ENCODE measurements at places on chromosomes 5 and 9.

- DNase-seq: no peak
Measured at GRCh38 chr9:105890046-105890822, 195.9 kb downstream of the TMEM38B start.

DNA sequence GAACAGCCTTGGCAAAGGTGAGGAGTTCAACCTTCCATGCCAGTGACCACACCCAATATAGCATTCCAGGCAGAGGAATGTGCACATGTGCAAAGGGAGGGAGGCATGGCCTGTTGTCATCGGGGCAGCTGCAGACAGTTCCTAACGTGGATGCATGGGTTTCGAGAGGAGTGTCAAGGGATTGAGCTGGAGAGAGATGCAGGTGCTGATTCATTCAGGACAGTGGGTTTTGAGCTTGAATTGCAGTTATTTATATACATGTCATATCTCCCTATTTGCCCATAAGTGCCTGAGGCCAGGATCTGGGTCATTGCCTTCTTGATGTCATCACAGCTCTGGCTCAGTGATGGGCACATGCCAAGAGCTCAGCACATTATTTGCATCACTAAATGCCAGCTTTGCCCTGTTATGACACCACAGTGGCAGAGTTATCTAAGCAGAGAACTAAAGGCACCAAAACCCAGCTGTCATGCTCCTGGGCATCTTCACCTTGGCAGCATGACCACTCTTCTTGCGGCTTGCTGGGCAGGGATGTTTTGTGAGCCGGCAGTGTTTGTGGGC is 278.0 kb downstream of the NTRK2 start:
- DNase-seq: no peak

DNA sequence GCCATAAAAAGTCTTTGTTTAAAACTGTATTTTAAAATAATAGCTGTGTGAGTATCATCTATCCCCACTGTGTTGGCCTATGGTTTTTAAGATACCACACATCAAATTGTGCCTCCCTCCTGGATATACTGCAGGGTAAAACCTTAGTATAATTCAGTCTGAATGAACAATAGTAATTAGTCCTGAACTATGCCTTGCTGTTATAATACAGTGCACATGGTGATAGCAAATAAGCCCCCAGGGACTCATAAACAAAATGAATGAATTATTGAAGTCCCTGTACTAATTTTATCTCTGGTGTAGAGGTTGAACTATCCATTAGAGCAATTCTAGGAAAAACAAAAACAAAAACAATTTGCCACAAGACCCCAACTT is 142.7 kb upstream of the ADAMTSL1 start:
- DNase-seq: no peak

DNA sequence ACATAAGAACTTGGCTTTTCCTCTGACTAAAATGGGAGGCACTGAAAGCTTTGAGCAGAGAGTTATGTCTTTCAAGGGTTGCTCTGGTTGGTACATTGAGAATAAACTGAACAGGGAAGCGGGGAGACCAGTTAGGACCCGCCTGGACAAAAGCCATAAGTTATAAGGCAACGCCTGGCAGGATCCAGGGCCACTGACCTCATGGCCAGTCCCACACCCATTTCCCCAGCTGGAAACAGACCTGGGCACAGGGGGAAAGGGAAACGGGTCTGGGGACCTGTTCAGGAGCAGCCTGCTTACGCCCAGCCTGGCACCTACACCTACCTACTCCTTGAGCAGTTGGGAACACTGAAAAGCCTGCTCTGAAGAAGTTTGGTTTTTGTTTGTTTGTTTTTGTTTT is 1.3 kb downstream of the SPINK4 start:
- no peak for DNase-seq

GRCh38 chr9:30630459-30630858 is 1754.0 kb upstream of the ACO1 start:
- no peak for DNase-seq

- DNase-seq: no peak
Measured at GRCh38 chr5:159504106-159504856, 174.0 kb upstream of the IL12B start.

DNA sequence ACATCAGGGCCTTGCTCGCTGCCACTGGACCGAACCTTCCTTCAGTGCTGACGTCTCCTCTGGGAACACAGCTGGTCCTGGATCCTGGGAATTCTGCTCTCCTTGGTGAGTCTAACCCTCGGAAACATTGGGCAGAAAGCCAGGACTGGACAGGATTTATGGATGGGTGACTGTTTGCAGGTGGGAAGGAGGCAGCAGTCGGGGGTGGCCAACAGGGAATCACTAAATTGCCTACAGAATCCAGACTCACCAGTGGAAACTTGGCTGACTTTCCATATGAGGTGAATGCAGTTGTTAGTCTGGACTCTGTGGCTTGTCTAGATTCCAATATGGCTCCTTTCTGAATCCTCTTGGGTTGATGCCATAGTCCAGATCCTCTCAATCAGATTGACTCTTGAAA is 203.1 kb downstream of the SAXO1 start:
- DNase-seq: no peak
